ENCODE measurements at places on chromosomes 16 and 17.

GRCh38 chr17:7782240-7782639 lies 51.8 kb upstream of the KDM6B start:
- peak; percentile 40 for DNase-seq

DNA sequence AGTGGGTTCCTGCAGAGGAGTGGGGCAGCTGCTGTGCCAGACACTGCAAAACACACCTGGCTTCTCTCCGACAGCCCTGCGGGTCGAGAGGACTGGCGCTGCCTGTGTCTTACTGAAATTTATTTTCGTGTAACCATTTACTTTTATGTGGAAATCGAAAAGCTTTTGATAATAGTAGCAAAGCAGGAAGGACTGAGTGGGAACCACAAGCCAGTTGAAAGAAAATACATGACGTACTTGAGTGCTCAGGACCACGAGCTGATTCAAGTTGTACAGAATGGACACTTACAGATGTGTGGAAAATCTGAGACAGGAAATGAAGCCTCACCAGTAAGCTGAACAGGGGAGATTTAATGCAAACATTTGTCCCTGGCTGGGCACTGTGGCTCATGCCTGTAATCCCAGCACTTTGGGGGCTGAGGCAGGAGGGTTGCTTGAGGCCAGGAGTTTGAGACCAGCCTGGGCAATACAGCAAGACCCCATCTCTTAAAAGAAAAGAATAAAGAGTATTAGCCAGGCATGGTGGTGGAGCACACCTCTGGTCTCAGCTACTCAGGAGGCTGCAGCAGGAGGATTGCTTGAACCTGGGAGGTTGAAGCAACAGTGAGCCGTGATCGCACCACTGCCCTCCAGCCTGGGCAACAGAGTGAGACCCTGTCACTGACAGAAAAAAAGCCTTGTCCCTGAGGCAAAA lies 11.3 kb upstream of the RPL13 start:
- no peak for DNase-seq

DNA sequence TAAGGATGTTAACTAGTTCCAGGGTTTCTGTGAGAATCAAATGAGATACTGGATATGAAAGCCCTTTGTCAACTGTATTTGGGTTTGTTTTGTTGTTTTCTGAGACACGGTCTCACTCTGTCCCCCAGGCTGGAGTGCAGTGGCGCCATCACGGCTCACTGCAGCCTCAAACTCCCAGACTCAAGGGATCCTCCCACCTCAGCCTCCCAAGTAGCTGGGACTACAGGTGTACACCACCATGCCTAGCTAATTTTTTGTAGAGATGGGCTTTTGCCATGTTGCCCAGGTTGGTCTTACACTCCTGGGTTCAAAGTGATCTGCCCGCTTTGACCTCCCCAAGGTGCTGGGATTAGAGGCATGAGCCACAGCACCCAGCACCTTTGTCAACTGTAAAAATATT lies 8.9 kb downstream of the SUPT4H1 start:
- no peak for DNase-seq

GRCh38 chr17:62351176-62351575 lies 29.2 kb upstream of the EFCAB3 start:
- DNase-seq, result no peak

GRCh38 chr17:74904687-74905409 lies 11.4 kb upstream of the FADS6 start:
- DNase-seq, result no peak

DNA sequence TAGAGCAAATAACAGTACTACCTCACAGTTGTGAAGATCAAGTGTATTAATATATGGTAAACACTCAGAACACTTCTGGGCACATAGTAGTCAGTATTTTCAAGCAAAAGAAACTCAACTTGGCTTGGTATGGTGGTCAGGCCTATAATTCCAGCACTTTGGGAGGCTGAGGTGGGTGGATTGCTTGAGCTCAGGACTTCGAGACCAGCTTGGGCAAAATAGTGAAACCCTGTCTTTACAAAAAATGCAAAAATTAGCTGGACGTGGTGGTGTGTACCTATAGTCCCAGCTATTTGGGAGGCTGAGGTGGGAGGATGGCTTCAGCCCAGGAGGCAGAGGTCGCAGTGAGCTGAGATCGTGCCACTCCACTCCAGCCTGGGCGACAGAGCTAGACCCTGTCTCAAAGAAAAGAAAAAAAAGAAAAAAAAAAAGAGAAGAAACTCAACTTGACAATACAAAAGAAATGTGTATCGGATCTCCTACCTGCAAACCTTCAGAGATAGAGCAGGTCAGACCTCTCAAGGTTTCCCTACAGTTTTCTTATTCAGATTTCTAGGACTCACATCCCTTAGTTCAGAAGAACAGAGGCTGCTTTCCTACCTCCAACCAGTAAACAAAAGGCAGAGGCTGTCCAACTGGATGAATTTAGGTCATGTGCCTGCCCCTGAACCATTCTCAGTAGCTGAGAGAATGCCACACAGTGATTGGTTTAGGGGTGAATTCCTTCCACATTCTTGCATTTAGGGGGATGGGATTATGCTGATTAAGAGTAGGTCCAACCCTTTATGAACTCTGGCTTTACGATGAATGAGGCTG lies 1.7 kb upstream of the KPNA2 start:
- peak; percentile 88 for DNase-seq

- DNase-seq, result no peak
Measured at GRCh38 chr17:6517062-6517461, 39.3 kb downstream of the PITPNM3 start.

DNA sequence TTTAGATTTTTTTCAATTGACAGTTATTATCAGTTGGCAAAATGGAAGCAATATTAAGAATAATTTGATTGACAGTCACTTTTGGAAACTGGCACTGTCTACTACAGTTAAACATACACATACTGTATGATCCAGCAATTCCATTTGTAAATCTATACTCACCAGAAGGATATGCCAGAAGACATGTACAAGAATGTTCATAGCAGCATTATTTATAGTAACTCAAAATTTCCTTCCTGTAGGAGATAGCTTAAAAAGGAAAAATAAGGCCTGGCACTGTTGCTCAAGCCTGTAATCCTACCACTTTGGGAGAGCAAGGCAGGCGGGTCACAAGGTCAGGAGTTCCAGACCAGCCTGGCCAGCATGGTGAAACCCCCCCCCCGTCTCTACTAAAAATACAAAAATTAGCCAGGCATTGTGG lies 89.3 kb downstream of the VMP1 start:
- DNase-seq, result no peak
